ENCODE measurements at places on chromosomes 3 and 15.

DNA sequence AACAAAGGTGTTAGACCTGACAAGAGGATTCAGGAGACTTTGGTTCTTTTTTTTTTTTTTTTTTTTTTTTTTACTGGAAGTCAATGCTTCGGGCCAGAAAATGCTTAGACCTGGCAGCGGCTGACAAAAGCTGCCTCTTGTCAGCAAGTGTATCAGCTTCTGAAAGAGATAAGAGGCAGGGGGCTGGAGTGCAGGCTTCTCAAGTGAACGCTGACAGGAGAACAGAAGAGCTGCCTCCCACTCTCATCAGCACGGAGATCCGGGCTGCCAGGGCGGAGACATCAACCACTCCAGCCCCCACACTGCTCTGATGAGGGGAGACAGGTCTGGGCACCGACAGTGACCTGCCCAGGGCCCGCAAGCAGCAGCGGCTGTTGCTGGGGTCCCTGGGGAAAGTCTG is 9.4 kb upstream of the SCN5A start:
- no peak for DNase-seq

DNA sequence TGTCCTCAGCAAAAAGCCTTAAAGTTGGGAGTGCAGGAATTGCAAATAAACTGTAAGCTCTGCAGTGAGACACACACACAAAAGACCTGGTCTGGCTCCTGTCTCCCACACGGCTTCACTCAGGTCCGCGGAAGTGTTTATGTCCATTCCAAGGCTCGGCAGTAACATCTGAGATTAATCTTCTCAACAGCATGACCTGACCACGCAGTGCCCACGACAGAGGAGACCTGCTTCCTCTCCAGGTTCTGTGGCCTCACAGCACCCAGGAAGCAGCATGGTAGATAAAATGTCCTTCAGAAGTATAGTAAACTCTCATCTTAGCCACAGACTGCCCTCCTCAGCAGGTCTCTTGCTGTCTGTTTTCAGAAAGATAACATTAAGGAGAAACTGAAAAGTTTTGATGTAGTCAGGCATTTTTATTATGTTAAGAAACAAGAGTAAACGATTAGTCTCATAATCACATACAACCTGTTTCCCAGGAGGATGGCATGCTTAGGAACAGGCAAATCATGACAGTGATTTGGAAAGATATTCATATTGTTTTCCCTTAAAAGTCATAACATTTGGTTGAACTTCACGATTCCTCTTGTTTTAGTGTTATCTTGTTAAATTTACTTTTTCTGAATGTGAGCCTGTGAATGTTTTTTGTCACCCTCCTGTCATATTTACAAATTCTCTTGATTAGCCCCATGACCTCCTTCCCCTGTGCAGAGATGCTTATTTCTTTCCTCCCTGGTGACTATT is 34.6 kb downstream of the CD200R1L start:
- no peak for DNase-seq

- no peak for DNase-seq
These were observed 44.4 kb upstream of the FAN1 start for GRCh38 chr15:30859091-30859874.

DNA sequence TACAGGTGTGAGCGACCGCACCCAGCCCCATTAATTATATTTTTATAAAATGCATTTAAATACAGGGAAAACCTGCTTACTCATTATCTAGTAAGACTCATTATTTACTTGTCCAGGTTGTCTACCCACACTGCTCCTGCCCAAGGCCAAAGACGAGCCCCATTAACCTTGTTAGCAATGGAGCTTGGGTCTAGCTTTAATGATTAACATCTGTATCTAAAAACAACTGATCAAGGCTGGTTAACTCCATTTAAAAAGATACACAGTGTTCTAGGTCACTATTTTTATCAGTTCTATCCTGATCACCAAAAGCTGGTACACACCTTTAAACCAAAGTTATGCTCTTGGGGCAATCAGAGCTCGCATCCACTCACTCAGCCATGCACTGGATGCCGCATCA is 10.4 kb upstream of the NCKIPSD start:
- no peak for DNase-seq

GRCh38 chr15:69037977-69038376 is 23.5 kb downstream of the NOX5 start:
- no peak for DNase-seq

GRCh38 chr3:64816355-64816754 is 128.6 kb upstream of the ADAMTS9 start:
- no peak for DNase-seq

DNA sequence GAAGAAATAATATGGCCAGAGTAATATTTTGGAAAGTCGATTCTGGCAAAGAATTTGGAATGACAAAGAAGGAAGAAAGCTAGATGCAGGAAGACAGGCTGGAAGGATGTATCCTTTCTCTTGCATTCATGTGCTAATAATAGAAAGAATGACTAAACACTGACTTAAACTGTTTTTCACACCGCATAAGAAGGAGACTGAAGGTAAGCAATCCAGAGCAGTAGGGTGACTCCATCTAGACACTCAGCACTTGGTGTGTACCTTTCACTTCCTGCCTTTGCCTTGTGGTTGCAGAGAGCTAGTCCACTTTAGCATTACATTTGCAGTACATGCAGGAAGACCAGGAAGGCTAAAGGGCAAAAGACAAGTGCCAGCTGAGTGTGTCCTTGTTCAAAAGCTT is 234.6 kb downstream of the RBMS3 start:
- no peak for DNase-seq

GRCh38 chr3:53730576-53730975 is 115.6 kb downstream of the CHDH start:
- DNase-seq: no peak

DNA sequence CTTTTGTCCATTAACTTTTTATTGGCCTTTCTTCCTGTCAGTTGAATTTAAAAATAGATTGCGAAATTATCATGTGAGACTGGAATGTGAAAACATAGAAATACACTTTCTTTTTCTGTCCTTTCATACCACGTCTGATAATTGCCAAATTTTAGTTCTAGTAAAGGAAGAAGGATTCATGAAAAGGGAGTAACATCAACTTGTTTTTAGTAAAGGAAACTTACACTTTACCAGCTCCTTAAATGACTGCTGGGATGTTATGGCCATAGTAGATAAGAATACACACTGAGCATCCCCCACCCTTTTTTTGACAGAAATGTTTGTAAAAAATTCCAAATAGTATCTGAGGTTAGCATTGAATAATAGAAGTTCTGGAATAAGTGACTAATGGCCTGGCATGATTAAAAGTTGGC is 137.9 kb downstream of the NEO1 start:
- DNase-seq: no peak

DNA sequence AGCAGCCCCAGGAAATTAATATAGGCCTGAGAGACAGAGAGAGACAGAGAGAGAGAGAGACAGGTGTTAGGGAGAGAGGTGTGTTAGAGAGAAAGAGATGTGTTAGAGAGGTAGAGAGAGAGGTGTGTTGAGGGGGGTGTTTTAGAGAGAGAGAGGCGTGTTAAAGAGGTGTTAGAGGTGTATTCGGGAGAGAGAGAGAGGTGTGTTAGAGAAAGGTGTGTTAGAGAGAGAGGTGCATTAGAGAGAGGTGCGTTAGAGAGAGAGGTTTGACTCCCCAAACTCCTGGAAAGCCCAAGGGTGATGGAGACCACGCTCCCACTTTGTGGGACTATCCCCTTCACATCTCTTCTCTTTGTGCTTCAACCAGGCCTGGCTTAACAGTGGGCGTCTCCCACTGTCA is 95.5 kb downstream of the CACNA2D3 start:
- DNase-seq: no peak

- no peak for DNase-seq
These were observed 89.4 kb upstream of the SKOR1 start for GRCh38 chr15:67735896-67736295.

DNA sequence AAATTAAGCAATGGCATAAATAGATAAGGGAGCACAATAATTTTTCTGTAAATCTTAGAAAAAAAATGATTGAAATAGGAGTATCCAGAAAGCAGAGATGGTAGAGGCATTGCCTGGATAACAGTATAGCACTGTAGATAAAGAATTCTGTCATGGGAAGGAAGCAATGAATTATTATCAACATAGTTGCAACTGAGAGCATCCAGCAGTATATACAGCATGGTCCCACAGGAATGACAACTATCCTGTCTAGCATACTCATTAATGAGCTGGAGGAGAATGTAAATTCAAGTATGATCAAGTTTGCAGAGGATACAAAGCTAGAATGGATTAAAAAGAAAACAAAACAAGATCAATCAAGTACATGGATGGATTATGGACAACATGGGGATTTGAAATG is 90.8 kb downstream of the DPH6 start:
- no peak for DNase-seq

GRCh38 chr15:53569751-53570480 is 189.5 kb downstream of the WDR72 start:
- no peak for DNase-seq

- DNase-seq: peak; percentile 41
These were observed at the start of gene TNK2 for GRCh38 chr3:195907934-195908693. Gene TNK2 (minus strand): TSS chr3:195908551. CDS start chr3:195888588, 19,963 bp downstream.

DNA sequence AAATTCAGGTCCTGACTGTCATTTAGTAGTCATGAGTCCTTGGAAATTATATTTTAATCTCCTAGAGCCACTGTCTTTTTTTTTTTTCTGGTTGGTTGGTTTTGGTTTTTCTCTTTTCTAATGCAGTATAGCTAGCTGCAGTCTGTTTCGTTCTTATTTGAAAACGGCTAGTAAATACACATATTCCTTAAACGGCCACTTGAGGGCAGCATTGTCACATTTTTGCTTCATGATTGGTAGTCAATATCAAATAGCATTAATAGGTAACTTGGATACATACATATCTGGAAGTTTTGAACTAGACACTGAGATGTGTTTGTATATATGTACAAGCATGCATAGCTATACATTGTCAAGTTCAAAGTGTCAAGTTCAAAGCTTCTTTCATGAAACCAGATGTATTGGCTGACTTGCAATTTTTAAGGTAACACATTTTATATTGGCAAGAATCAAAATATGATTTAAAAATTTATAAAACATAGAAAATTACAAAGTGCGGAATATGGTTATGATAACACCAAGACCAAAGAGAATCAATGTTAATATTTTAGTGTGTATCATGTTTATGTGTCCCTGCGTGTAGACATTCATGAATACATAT is 22.5 kb downstream of the GABRA5 start:
- no peak for DNase-seq

- no peak for DNase-seq
These were observed 64.2 kb upstream of the MYZAP start for GRCh38 chr15:57527382-57528091.

DNA sequence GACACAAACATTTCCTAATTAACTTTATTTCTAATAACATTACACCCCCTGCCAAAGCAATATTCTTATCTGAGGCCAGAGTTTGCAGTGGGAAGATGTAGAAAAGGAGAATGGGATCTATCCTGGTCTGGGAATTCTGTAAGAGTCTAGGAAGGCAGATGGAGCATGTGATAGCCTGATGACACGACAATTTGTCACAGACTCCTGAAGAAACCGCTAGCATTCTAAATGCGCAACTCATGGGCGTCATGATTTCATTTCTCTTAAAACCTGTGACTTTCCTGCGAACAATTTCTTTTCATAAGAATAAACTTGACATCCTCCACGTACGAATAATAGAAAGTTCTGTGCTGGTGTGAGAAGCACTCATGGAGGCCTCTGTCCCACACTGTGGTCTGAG is 72.9 kb upstream of the ATP10A start:
- DNase-seq: no peak

- DNase-seq: no peak
These were observed 225.6 kb downstream of the CLSTN2 start for GRCh38 chr3:140160553-140160952.

DNA sequence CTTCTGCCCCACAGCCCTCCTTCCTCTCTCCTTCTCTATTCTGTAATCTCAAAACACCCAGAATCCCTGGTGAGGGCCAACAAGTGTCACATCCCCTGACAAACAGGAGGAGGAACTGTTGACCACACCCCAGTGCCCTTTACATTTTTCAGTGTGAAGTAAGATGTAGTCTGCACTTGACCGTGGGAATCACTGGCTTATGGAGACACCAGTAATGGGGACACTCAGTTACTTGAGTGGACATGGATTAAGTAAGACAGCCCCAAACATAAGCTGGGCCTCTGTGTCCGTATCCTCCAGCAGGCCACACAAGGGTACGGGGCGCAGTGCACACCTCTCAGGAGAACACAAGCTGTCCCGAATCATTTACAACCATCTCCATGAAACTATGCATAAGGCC is 28.4 kb upstream of the LIMD1 start:
- no peak for DNase-seq

DNA sequence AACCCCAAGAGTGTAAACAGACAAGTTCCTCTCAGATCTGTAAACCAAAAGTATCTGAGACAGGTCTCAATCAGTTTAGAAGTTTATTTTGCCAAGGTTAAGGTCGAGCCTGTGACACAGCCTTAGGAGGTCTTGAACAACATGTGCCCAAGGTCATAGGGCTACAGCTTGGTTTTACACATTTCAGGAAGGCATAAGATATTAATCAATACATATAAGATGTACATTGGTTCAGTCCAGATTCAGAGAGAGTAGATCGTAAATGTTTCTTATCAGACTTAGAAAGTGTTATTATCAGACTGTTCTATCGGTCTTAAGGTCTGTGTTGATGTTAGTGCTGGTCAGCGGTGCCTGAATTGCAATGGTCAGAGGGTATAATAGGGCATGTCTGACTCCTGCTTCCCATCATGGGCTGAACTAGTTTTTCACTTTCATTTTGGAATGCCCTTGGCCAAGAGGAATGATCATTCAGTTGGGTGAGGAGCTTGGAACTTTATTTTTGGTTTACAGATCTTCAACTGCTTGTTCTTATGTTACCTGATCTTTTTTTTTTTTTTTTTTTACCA is 27.0 kb upstream of the MFGE8 start:
- no peak for DNase-seq

DNA sequence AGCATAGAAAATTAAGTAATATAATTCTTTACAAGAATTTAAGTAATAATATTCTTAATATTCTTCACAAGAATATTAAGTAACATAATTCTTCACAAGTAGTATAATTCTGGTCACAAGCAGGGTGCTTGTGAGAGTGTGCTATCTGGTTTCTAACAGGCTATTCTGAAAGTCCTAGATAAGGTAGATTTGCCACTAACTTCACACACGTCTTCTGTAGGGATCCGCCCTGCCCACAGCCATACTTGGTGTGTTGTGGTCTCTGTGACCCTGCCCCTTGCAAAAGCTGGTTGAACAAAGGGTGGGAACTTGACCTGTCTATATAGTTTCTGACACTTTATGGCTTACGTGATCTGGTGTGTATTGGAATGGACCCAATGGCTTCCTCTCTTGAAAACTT is 253.4 kb upstream of the MDFIC2 start:
- DNase-seq: no peak

GRCh38 chr3:179196098-179196497 is 47.9 kb downstream of the PIK3CA start:
- no peak for DNase-seq

DNA sequence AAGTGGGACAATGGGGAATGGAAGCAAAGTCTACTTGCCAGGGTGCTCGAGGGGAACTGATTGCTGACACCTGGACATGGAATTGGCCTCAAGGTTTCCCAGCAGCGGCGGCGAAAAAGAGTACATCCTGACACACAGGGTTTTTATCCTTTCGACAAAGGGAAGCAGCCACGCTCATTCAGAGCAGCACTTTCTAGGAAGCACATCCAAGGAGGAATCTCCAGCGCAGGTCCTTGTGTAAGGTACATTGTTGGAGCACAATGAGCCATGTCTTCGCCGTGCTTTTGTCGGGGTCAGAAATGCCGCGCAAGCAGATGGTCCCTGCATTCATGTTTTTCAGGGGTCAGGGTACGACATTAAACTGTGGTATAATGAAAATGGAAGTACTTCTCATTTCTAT is 16.8 kb downstream of the CACNA1D start:
- DNase-seq: no peak

- DNase-seq: peak; percentile 67
These were observed at the start of gene RFX7 for GRCh38 chr15:56243163-56244037. Gene RFX7 (minus strand): TSS chr15:56243879. CDS start chr15:56243285, 594 bp downstream.

- DNase-seq: no peak
These were observed 165.6 kb downstream of the ATP8B4 start for GRCh38 chr15:49953421-49953820.
